ENCODE measurements at places on chromosomes 3 and 15.
A peak's percentile ranks its signal among the peaks of the same experiment; 100 is the strongest.

GRCh38 chr15:52734329-52734728, 55.1 kb upstream of the ATOSA start:
- DNase-seq = no peak

DNA sequence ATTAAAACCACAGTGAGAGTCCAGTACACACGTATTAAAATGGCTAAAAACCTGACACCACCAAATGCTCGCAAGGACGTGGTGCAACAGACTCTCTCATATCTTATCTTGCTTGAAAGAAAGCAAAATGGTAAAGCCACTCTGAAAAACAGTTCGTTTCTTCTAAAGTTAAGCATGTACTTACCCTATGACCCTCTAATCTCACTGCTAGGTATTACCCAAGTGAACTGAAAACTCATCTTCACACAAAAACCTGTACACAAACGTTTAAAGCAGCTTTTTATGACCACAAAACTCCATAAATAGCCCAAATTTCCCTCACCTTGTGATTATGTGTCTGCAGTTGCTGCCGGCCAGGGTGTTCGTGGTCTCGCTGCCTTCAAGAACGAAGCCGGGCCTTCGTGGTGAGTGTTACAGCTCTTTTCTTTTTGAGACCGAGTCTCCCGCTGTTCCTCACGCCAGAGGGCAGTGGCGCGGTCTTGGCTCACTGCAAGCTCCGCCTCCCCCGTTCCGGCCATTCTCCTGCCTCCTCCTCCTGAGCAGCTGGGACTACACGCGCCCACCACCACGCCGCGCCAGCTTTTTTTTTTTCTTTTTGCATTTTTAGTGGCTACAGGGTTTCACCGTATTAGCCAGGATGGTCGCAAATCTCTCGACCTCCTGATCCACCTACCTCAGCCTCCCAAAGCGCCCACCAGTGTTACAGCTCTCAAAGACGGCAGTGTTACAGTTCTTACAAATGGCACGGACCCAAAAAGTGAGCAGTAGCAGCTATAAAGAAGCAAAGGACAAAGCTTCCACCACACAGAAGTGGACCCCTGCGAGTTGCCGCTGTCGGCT, 165.4 kb downstream of the TJP1 start:
- DNase-seq = no peak

GRCh38 chr3:196117809-196118208, 35.9 kb upstream of the TFRC start:
- DNase-seq = no peak

GRCh38 chr15:28269097-28269496, 52.9 kb downstream of the HERC2 start:
- DNase-seq = no peak

DNA sequence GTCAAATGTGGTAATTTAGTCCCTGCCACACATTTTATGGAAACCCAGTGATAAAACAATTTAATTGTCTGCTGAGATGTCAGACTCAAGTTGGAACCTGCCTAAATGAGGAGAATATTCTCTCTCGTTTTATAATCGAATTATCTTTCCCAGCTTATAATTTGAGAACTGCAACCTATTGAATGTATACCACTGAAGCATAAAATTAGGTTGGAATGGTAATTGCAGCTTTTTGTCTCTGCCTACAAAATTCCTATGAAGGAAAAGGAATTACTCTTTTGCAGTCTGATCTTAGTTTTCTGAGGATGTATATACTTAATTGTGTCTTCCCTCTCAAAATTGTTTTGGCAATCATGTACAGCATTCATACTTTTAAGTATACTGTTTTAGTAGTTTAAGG, 28.9 kb downstream of the RAD51 start:
- no peak for DNase-seq

DNA sequence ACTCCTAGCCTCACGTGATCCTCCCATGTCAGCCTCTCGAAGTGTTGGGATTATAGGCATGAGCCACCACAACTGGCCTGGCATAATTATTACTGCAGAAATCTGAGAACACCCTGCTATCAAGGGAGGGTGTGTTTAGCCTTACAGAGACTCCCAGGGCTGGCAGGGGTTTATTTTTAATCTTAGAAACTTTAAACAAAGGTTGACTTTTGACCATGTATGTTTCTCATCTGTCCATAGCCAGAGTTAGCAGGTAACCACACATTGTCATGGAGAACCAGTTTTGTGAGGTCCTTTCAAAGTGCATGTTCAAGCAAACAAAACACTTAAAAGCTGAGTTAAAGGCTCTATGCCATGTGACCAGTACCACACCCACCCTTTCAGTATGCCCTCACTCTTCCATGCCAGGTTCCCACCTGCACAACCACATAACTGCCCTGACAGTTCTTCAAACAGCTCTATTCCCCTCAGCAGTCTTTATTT, 11.1 kb downstream of the SIAH2 start:
- no peak for DNase-seq

GRCh38 chr3:51621091-51621892, 49.8 kb upstream of the TEX264 start:
- peak; percentile 27 for DNase-seq

GRCh38 chr15:78341057-78341987, 1.2 kb downstream of the CRABP1 start:
- DNase-seq = peak; percentile 21

Measured in mammary epithelial cell (primary cell).